ENCODE measurements at places on chromosomes 12 and 14. TPM values are rescaled to one million over a fixed set of nuclear protein-coding genes. Genes with fewer than 3 reads are reported as not detected.

Gene SRRM4
- total RNA-seq = 2.4 TPM

Gene RHOJ
- total RNA-seq = 1.9 TPM

Gene KRT8
- 1,246 TPM for total RNA-seq

Gene SERPINA1
- total RNA-seq = 431 TPM

GRCh38 chr12:17793854-17794253 is 296.1 kb downstream of the RERGL start:
- no peak for DNase-seq

- no peak for DNase-seq
These were observed 8.9 kb downstream of the ISCA2 start for GRCh38 chr14:74502236-74503019.

- DNase-seq = no peak
These were observed 393.2 kb upstream of the ATXN7L3B start for GRCh38 chr12:74144396-74144795.
